ENCODE measurements at places on chromosomes 7 and 10.

GRCh38 chr7:92997152-92997551, 120.6 kb downstream of the SAMD9 start:
- no peak for DNase-seq

GRCh38 chr10:7755103-7755502, 32.7 kb downstream of the KIN start:
- DNase-seq: no peak

GRCh38 chr7:130352194-130353074, 7.8 kb downstream of the CPA5 start:
- no peak for DNase-seq

- DNase-seq: no peak
These were observed 16.0 kb downstream of the TMEM273 start for GRCh38 chr10:49172061-49172776.

- DNase-seq: peak; percentile 43
These were observed 471 bp downstream of the PFKP start for GRCh38 chr10:3067859-3068179.

- no peak for DNase-seq
These were observed 183.5 kb upstream of the HABP2 start for GRCh38 chr10:113369365-113369694.

GRCh38 chr10:75187961-75188426, 22.6 kb upstream of the VDAC2 start:
- peak; percentile 81 for DNase-seq

Measured in activated CD4-positive, alpha-beta T cell treated with anti-CD3 and anti-CD28 coated beads for 36 hours (primary cell).